Mesenchymal stem cell (in vitro differentiated cells and primary cell): ENCODE measurements at places on chromosomes 7 and 10.
A peak's percentile ranks its signal among the peaks of the same experiment; 100 is the strongest.

DNA sequence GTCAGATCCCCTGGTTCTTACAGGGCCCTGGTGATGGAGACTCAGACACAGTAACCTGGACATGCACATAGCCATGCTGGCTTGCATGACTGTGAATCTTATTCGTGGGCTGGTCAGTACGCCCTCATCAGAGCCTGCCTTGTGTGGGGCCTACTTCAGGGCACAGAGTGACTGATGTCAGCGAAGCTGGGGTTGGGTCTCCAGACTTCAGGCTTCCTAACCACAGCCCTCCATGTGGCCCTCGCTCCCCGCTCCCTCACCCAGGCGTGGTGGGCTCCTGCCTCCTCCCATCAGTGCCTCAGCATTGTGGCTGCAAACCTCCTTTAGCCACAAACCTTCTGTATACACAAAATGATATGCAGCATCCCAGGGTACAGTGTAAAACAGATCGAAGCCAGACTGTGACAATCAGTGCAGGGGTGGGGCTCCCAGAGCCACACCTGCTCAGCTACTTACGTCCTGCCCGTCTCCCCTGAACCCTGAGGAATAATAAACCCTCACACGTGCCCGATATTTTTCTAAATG, 7.1 kb upstream of the C10orf105 start:
- DNase-seq: no peak

GRCh38 chr10:97169911-97170693, 15.7 kb downstream of the SLIT1 start:
- DNase-seq: no peak

GRCh38 chr10:68470300-68470699, 1.5 kb downstream of the DNA2 start:
- DNase-seq: no peak

DNA sequence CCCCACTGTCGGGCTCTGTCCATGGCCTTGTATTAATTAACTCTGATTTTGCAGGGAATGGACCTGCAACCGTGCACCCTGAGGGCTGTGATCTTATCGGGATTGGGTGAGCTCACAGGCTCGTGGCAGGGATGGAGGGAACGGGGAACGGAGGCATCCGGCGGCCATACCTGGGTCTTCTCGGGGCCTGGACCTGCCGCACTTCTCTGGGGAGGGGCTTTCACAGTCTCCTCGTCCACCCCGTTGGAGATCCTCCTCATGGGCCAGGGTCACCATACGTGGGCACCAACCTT, 57.5 kb upstream of the SHH start:
- no peak for DNase-seq

- no peak for DNase-seq
Observed at GRCh38 chr7:69250958-69251357, 347.3 kb upstream of the AUTS2 start.

GRCh38 chr10:75508239-75508813, 76.9 kb downstream of the LRMDA start:
- DNase-seq: peak; percentile 93

GRCh38 chr10:72259491-72260238, 14.1 kb upstream of the DDIT4 start:
- peak; percentile 70 for DNase-seq

DNA sequence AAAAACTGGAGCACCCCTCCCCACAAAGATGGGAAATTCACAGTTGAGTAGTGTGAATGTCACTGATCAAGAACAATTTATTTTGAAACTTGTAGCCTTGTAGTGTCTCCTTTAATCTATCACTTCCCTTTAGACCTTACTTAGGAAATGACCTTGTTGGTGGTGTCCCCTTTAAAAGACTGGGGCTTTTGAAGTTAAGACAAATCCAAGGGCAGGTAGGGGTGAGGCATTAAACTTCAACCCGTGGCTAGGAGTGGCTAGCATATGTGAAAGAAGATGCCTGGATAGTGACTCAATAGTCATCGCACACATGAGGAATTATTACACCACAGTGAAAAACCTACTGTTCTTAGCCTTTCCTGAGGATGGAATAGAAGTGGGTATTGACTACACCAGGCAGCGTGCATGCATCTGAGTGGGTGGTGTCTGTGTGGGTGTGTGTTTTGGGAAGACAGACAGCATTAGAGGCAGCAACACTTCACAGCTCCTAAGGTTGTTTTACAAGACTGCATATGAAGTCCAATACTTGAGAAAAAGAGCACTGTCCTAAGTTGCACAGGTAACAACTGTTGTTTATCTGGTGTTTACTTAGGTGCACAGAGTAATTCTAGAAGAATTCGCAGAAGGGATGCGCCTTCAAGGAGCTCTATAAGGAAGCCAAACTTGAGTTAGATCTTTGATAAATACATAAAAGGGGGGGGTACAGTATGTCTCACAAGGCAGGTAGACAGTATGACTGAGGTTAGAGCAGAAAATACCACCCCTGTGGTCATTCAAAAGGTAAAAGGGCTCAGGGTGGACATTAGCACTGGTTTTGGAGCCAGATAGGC, 32.9 kb downstream of the ABLIM1 start:
- peak; percentile 44 for DNase-seq

GRCh38 chr7:16785321-16785720, 19.5 kb downstream of the AGR2 start:
- no peak for DNase-seq

GRCh38 chr10:1233031-1233430, 176.8 kb downstream of the WDR37 start:
- DNase-seq: no peak

GRCh38 chr7:16396766-16397500, 24.4 kb downstream of the CRPPA start:
- DNase-seq: no peak

- DNase-seq: no peak
Observed at GRCh38 chr10:70312972-70313371, 29.2 kb upstream of the NPFFR1 start.

DNA sequence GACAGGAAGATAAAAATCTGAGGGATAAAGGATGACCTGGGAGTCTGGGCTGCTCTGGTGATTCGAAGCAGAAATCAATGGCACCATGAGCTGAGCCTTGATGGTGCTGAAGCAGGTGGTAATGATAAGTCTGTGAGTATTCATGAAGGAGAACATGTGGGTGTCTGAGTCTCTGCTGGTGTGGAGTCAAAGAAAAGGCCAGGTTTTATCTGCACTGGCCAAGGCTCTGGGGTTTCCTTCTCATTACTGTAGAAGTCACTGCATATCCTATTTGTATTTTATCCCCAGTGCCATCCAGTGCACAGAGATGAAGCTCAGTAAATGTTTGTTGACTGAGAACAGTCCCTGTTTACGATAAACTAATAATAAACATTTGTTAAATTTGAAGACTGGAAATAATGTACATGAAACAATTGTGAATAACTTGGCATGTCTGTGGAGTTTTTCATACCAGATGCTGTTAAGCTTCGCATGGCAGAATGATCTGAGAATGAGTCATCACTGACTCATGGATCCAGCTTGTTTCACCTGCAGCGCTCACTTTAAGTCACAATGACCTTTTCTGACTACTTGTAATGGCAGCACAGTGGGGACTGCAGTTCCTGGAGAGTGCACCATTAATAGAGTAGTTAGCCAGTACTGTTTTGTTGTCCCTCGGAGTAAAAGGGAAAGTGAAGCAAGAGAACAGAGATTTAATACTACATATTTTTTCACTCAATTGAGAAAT, 538.5 kb downstream of the HTR7 start:
- peak; percentile 87 for DNase-seq

GRCh38 chr10:15472431-15473395, 101.6 kb upstream of the FAM171A1 start:
- peak; percentile 62 for DNase-seq

- no peak for DNase-seq
Observed at GRCh38 chr7:158266817-158267741, 320.5 kb downstream of the PTPRN2 start.

- DNase-seq: no peak
Observed at GRCh38 chr7:44508328-44509030, 18.0 kb upstream of the NUDCD3 start.

GRCh38 chr7:94398841-94399240, 4.1 kb downstream of the COL1A2 start:
- no peak for DNase-seq

- DNase-seq: no peak
Observed at GRCh38 chr10:101091546-101092290, 29.9 kb downstream of the KAZALD1 start.

DNA sequence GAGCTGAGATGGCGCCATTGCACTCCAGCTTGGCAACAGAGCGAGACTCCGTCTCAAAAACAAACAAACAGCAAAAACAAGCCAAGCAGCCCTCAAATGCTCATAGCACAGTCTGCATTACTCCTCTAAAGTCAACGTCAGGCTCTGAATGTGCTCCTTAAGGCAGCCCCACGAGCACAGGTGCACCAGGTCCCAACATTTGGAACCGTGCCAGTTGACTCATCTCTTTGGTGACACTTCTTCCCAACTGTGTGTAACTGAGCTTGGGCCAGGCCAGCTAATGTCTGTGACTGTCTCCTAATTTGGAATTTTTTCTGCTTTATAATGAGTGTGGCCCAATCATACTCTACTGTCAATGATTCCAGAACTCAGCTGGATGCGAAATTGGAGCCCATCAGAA, 66.3 kb upstream of the EFCAB10 start:
- no peak for DNase-seq
